ENCODE measurements at places on chromosomes 7 and 10.
A peak's percentile ranks its signal among the peaks of the same experiment; 100 is the strongest.

GRCh38 chr7:70775570-70776156 is 356.3 kb upstream of the GALNT17 start:
- no peak for DNase-seq

GRCh38 chr7:153034791-153035190 is 275.2 kb downstream of the ACTR3B start:
- DNase-seq = no peak

DNA sequence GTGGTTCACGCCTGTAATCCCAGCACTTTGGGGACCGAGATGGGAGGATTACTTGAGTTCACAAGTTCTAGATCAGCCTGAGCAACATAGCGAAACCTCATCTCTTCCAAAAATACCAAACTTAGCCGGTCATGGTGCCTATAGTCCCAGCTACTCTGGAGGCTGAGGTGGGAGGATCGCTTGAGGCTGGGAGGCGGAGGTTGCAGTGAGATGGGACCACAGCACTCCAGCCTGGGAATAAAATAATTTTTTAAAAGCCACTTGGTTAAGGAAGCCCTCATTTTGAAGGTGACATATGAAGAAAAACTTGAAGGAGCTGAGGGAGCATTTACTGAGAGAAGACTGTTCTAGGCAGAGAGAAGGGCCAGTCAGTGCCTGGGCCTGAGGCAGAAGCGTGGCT is 4.2 kb upstream of the EZH2 start:
- no peak for DNase-seq

- no peak for DNase-seq
Observed at GRCh38 chr10:62025901-62026879, 124.7 kb downstream of the ARID5B start.

DNA sequence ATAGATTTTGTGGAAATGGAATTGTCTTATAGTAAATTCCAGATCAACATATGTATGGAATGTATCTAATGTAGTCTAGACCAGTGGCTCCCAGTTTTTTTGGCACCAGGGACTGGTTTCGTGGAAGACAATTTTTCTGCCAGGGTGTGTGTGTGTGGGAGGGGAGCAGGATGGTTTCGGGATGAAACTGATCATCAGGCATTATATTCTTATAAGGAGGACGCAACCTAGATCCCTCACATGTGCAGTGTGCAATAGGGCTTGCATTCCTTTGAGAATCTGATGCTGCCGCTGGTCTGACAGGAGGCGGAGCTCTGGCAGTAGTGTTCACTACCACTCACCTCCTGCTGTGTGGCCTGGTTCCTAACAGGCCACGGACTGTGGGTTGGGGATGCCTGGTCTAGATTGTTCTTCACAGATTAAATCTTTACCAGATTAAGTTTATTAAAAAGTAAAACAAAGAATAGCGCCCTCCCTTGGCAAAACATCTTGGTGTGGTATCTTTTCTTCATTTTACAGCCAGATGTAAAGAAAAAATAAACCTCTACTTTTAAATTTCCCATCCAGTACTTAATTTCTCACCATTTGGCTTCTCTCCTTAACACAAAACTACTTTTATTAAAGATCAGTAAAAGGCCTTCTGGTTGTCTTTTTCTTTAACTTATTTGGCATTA is 48.4 kb downstream of the SEPTIN7 start:
- DNase-seq = no peak

- no peak for DNase-seq
Observed at GRCh38 chr7:100888988-100889750, at the start of gene UFSP1. UFSP1 (minus strand) TSS chr7:100889715; CDS start chr7:100889271, 444 bp downstream.

DNA sequence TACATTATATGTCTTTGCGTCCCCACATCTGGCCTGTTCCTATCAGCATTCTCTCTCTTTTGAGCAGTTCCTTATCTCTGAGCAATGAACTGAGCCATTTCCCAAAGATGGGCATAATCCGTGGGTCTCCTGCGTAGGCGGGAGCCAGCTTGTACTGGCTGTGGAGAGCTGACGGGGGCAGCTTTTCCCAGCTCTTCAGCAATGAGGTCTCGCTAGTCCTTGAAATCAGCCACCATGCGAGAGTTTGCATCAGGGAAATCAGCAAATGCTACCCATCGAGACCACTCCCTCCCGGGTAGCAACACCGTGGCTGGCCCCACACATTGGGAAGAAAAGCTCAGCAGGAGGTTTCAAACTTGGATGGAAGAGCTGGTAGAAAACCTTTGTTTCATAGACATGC is 51.9 kb upstream of the FAM180A start:
- DNase-seq = no peak

GRCh38 chr10:24383681-24384106 is 174.8 kb downstream of the KIAA1217 start:
- peak; percentile 91 for DNase-seq

DNA sequence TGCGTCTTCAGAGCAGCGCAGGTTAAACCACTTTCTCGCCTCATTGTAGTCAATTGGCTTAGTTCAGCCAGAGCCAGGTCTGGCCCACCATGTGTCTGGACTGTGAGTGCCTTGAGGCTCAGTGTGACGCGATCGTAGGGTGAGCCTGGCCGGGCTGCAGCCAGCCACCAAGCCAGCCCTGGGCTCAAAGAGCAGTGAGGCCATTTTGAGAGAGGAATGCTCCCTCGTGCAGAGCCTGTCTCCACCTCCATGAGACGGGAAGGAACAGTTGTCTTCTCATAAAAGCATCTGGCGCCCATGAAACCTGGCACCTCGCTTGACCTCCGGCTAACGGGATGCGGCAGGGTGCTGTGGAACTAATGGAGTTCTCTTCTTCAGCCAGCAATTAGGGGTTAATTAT is 34.5 kb downstream of the LHPP start:
- DNase-seq = no peak

DNA sequence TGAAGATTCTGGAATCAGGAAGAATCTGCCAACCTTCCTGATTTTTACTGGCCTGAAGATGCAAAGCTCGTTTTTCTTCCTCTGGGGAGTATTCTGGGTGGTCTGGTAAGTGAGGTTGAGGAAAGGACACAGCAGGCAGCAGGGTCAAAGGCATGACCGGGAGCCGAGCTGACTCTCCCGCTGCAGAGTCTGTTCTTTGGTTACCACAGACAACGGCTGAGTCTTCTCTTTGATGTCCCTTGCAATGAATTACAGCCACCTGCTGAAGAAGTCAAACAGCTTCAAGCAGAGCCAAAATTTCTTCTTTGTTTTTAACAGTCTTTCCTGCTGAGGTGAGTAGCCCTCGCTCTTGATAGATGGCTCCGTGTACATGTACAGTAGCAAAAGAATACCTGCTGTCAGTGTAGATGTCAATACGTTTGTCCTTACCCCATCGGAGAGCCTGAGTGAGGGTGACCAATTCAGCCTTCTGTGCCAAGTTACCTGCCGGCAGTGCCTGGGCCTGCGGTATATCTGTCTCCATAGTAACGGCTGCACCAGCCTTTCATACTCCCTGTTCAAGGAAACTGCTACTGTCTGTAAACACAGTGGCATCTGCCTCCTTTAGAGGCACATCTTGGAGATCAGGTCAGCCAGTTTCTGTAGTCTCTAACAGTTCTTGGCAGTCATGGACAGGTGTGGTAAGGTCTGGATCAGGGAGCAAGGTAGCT is 76.4 kb downstream of the PRR15 start:
- no peak for DNase-seq

DNA sequence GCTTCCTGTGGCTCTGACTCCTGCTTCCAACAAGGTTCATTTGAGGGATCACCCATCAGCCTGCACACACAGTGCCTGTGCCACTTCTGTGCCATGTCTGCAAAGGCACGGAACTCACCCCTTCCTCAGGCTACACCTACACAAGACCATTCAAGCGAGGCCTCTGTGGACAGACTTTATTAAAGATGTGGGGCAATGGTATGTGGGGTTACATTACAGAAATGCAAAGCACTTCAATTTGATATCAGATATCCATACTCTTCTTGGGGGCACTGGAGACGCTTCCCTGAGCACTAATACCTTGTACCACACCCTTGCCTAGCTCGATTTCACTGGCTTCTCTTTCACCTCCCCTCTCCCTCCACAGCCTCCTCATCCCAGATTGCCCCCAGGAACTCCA is 84.4 kb upstream of the FGL2 start:
- no peak for DNase-seq

- DNase-seq = peak; percentile 9
Observed at GRCh38 chr10:5094265-5095205, at the start of gene AKR1C3. AKR1C3 (plus strand) TSS chr10:5094414; CDS start chr10:5094445, 31 bp downstream.

GRCh38 chr10:116026315-116026714 is 246.7 kb downstream of the GFRA1 start:
- no peak for DNase-seq

GRCh38 chr10:96208271-96208670 is 63.1 kb downstream of the BLNK start:
- no peak for DNase-seq

DNA sequence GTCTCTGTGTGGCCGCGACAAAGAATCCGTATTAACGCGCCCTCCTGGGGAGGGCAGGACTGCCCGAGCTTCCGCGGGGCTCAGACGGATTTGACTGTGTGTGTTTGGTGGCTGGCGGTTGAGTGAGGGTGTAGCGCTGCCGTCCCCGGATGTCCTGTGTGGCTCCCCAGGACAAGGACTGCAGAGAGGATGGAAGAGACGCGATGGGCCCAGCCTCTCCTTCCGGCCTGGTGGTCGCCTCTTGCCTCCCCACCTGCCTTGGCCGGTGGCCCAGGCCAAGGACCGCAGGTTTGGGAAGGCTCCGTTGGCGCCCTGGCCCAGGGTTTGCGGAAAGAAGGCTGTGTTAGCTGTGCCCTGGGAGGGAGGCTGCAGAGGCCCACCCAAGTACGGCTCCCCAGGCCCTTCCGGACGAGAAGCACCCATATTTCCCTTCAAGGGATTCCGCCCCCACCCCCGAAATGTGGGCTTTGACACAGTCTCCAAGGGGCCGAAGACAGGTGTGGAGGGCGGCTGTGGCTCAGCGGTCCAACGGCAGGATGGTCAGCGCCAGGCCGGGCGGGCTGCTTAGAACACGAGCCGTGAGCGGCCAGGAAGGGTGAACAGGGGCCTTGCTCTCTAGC is 2.3 kb downstream of the UNCX start:
- DNase-seq = peak; percentile 67

DNA sequence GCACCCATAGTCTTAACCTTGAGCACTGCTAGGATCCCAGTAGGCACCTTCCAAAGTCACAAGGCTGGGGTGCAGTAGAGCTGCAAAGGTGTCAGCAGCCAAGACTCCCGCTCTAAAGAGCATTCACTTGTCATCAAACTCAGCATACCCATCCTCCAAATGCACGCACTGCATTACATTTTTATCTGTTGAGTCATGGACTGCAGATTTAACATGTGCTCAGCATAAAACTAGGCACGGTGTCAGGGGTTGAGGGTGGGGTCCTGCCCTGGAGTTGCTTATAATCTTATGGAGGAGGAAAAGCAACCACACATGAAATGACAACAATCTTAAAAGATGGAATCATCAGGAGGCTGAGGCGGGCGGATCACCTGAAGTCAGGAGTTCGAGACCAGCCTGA is 102.6 kb downstream of the PARP12 start:
- DNase-seq = no peak

DNA sequence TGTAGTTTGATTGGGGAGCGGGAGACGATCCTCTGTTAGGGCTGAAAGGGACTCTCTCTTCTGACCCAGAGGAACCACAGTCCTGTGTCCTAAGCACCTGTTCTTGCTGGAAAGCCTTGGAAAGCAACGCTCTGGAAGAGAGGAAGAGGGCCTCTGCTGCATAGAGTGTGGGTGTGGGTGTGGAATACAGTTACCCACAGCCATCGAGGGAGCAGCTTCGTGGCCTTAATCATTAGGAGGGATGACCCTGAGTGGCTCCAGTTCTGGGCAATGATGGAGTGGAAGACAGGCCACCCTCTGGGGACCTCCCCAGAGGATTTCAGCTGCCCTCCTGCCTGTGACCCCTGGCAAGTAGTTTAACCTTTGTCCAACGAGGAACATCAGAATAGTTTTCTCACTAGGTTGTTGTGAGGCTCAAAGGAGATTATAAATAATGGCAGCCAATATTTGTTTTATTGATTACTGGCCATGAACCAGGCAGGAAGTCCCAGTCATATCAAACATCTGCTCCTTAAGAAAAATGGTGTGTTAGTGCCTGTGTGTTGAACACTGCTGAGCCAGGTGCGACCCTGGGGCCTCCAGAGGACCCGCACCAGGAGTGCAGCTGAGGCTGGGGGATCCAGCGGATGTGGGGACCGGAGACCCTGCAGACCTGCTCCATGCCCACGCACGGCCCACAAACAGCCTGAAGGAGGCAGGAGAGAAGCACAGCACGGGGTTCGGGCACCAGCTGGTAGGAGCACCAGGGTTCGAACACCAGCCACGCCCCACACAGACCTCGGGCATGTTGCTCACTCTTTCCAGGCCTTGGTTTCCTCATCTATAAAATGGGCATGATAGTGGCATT is 35.6 kb downstream of the FAM241B start:
- DNase-seq = no peak

DNA sequence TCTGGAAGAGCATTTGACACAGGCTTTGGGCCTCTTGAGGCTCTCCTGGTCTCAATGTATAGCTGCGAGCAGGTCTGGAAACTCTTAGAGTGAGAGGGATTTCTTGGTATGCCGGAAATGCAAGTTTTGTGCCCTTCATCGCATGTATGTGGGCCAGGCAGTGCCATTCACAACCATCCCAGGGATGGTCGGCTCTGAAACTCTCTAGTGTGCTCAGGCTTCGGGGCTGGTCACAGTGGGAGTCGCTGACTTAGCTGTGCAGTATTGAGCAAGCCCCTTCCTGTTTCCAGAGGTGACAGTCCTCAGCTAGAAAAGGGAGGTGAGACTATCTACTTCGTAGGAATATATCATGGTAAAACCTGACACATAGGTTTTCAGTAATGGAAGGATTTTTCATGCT is 2.0 kb upstream of the AOAH start:
- peak; percentile 40 for DNase-seq

- DNase-seq = peak; percentile 74
Observed at GRCh38 chr10:10870523-10871241, 147.0 kb upstream of the CELF2 start.

DNA sequence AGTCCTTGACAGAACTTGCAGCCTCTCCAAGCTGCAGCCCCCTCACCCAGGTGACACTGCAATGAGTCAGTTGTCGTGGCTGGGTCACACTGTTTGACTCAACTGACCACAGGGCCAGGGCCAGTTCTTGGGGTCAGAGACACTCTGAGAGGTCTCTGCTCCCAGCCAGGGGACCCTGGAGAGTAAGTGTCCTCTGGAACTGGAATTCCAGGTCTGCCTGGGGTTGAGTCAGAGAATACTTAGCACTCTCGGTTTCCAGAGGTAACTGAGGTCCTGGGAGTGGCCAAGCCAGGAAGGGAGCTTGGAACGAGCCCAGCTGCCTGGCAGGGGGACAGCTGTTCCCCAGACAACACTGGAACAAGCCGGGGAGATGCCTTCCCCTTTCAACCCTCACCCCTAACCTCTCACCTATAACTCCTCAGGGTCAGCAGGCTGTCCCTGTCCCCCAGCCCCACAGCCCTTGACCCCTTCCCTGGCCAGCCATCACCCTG is 2.2 kb upstream of the MYL10 start:
- DNase-seq = no peak

Data from MV-4-11 (cell line).